ENCODE measurements at places on chromosomes 16 and 17.
A peak's percentile ranks its signal among the peaks of the same experiment; 100 is the strongest.

GRCh38 chr17:1627182-1627981 is 1.3 kb downstream of the SLC43A2 start:
- no peak for DNase-seq

DNA sequence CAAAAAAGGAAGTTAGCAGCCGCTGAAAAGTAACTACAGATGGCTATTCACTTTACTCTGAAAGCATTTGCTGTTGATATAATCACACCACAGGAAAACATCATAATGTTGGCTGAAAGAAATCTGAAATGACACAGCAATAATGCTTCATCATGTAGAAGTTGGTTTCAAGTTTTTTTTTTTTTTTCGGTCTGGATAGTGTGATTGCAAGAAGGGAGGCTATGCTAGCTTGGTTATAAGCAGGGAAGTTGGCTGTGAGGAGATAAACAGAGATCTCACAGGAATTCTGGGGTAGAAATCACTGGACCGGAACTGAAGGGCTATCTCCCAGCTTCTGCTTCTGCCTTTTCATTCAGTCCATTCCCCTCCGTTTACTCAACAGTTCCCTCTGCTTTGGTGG is 57.9 kb downstream of the MYO1D start:
- no peak for DNase-seq

GRCh38 chr16:52561910-52562741 is 15.2 kb upstream of the TOX3 start:
- no peak for DNase-seq

DNA sequence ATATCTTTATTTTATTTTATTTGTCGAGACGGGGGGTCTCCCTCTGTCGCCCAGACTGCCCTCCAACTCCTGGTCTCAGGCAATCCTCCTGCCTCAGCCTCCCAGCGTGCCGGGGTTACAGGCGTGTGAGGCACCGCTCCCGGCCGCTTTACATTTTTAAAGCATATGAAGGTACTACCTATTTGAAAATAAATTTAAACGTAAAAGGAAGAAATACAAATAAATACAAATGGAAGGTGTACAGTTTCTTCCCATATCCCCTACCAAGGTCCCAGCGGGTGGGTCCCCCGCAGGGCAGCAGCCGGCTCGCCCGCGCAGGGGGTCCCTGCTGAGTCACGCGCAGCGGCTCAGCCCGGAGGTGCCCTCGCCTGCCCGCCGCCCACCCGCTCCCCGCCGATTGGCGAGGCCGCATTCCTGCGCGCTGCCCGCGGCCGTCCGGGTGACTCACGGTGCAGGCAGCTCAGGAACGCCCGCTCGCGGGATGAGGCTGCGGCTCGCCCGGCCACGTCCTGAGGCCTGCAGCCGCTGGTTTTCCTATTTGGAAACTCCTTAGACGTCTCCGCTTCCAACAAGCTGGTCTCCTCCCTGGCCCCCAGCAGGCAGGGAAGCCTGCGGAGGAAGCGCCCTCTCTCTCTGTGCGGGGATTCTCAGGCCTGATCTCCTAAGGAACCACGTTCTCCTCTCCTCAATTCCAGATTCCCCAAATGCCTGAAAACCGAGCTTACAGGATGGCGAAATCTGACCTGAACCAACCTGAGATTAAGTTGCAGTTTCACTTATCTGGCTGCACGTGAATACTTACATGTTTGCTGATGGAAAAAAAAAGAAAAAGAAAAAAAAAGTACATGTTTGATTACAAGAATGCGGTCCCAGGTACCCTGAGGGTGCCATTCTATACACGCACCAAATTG is 54.8 kb upstream of the MAP3K14 start:
- peak; percentile 60 for DNase-seq

GRCh38 chr17:49694847-49695697 is 12.7 kb downstream of the SLC35B1 start:
- peak; percentile 83 for DNase-seq

DNA sequence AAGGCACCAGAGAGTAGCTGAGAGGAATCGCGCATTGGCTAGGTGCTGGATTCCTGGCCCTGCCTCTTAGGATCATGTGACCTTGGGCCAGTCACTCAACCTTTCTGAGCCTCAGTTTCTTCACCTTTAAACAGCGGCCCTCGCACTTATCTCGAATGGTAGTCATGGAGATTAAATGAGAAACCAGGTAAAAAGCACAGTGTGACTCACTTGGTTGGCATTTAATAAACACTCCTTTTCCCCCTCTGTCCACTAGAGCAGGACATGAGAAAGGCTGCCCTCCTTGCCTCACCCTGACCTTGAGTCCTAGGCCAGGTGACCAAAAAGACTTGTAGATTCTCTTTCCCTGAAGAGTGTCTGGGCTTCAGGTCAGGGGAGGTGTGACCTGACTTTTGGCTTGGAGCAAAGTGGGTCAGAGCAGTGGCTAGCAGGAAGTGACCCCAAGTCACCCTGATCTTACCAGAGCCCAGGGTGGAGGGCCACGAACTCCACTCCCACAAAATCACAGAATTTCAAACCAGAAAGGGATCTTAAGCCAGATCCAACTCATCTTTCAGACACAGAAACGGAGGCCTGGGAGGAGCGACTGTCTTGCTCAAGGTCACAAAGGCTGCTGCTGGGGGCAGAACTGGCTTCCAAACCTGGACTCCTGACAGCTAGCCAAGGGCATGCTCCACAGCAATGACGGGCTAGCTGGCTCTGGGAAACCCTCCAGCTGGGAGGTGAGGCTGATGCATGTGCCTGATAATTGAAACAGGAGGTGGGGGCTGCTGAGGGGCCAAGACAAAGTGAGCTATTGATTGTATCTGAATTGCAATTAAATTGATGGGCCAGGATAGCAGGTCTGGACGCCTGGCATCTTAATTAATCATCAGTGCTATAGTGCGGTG is 65.2 kb downstream of the PIPOX start:
- DNase-seq, result no peak

- no peak for DNase-seq
These were observed 31.8 kb downstream of the UBN1 start for GRCh38 chr16:4879049-4879448.

- no peak for DNase-seq
These were observed 415 bp downstream of the ABCA5 start for GRCh38 chr17:69326377-69327059.

GRCh38 chr17:40511667-40512220 is 10.3 kb upstream of the TNS4 start:
- no peak for DNase-seq

DNA sequence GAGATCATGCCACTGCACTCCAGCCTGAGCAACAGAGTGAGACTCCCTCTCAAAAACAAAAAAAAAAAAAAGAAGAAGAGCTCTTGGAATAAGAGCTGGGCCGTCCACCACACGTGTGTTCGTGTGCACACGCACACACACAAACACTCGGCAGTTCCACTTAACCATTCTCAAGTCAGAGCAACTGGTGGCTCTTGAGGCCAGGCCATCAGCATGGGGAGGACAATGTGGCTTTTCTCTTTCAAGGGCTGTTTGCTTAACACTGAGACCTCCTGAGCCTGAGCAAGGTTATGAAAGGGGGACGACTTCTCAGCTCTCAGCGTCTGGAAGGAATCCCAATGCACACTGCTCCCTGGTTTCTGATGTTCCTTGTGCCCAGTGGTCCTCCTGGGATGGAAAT is 444.9 kb downstream of the SOX9 start:
- no peak for DNase-seq

GRCh38 chr16:71524566-71525553 is 1.4 kb upstream of the CHST4 start:
- DNase-seq, result no peak

GRCh38 chr16:85960486-85961046 is 61.6 kb downstream of the IRF8 start:
- DNase-seq, result no peak

DNA sequence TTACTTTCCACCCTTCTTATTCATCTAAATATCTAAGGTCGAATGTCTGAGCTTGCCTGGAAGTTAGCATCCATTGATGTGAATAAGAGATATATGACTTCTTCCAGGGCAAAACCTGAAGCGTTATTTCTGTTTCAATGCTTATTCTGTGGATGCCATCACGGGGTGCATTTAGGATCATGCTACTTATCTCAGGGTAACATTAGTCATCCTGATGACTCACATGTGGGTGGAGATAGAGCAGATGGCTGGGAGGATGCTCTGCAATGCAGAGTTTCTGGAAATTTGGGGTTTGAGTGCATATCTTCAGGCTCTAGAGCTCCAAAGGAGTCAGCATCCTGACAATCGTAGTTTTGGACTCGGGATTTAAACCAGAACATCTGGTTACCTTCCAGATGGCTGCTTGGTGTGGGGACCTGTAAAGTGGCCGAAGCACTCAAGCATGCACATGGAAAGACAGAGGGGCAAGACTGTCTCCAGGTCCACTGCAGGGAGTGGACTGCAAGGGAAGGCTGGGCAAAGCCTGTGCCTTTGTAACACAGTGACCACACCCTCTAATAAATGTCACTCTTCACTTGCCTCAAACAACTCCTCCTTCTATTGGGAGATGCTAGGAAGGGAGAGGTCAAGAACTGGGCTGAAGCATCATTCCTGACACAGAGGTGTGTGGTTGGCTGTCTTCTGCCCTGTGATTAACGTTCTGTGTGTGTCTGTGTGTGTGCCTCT is 175.2 kb upstream of the SALL1 start:
- DNase-seq, result no peak

DNA sequence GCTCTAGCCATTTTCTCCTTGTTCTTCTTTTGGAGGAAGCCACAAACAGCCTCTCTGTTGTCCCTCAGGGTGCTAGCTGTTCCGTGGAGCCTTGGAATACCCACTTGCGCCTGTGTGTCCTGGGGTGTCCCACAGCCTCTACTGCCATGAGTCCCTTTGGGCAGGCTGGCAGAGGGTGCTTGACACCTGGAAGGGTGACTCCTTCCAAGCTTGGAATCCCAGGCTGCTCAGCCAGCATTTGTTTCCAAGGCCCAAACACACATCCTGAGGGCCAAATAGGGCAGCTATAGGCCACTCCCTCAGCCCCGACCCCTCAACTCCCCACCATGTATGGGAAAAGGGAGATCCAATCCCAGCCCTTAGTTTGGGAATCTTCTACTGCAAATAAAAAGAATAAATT is 14.9 kb downstream of the ZNHIT3 start:
- no peak for DNase-seq

DNA sequence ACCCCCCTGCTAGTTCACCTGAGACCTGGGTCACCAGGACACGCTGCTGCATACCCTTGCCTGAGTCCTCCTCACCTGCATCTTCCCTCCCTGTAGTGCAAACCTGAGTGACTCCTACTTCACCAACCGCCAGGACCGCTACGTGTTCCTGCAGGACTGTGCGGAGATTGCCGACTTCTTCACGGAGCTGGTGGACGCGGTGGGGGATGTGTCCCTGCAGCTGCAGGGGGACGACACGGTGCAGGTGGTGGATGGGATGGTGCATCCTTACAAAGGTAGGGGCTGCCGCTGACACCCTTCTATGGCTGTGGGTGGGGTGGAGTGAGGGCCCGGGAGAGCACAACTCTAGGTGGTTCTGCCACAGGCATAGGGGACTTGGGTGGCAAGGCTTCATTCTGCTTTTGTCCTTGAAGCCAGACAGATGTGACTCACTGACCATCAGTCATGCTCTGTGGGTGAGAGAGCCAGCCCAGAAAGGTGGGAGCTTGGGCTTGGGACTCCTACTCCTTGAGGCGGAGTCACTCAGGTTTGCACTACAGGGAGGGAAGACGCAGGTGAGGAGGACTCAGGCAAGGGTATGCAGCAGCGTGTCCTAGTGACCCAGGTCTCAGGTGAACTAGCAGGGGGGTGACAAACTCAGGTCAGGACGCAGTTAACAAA is 22.3 kb downstream of the PGS1 start:
- DNase-seq, result no peak

- no peak for DNase-seq
These were observed 1.0 kb downstream of the GSDMA start for GRCh38 chr17:39963829-39964228.

GRCh38 chr17:43800736-43801135 is 20.5 kb downstream of the CFAP97D1 start:
- DNase-seq, result no peak

GRCh38 chr17:62696256-62696655 is 68.8 kb downstream of the MRC2 start:
- DNase-seq, result no peak

DNA sequence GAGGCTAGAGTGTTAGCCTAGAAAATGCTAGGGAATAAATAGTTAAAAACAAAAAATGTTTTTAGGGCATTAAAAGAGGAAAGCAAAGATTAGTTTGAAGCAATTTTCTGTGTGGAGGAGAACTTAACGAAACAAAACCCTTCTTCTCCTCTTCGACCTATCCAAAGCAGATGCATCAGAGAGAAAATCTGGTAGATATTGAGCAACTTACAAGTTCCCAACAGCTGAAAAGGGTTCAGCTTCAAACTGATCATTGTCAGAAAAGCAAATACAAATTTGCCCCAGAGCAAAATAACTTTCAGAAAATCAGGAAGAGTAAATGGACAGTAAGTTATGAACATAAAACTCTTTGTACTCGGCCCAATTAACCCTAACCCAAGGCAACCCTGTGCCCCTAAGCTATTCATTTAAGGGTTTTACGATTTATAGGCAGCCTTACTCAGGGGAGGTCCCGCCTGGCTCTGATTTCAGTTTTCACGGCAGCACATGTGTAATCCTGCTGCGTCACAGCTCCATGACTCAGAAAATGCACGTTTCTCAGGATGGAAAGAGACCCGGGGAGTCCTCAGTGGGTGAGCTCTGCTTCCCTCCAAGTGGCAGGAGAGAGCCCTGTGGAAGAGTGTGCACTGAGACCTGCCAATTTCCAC is 405.7 kb upstream of the SALL1 start:
- DNase-seq, result no peak

DNA sequence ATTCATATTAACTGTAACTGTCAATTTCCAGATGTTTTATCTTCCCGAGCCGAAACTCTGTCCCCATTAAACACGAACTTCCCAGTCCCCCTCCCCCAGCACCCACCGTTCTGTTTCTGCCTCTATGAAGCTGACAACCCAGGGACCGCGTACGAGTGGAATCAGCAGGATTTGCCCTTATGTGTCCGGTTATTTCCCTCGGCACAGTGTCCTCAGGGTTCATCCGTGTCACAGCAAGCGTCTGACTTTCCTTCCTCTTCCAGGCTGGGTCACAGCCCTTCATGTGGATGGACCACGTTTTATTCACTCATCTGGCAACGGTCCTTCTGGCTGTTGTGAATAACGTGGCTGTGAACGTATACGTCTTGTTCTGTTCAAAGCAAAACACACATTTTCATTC is 31.3 kb downstream of the METRNL start:
- DNase-seq, result no peak

DNA sequence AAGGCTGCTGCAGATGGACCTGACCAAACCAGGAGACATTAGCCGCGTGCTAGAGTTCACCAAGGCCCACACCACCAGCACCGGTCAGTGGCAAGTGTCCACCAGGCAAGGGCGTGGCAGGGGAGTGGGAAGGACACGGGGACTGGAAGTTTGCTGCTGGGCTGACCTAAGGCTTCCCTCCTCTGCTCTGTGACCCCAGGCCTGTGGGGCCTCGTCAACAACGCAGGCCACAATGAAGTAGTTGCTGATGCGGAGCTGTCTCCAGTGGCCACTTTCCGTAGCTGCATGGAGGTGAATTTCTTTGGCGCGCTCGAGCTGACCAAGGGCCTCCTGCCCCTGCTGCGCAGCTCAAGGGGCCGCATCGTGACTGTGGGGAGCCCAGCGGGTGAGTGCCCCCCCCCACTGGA is 4.8 kb downstream of the HSD11B2 start:
- no peak for DNase-seq
